Activated CD4-positive, alpha-beta memory T cell treated with anti-CD3 and anti-CD28 coated beads, Interleukin-2, amount 10 ng/mL, durations not matched to agents 7 days and 5 days (primary cell): ENCODE measurements at places on chromosomes 5 and 9. TPM values are rescaled to one million over a fixed set of nuclear protein-coding genes. Genes with fewer than 3 reads are reported as not detected.

GRCh38 chr5:119287547-119288111 lies 68.2 kb upstream of the TNFAIP8 start:
- H3K27me3 ChIP-seq = no peaks in the 10 kb centered on the region
- H3K4me3 ChIP-seq = peak overlapping the region; percentile 68
- H3K36me3 ChIP-seq = peaks cover 62% of the 10 kb centered on the region
- peak; percentile 61 for DNase-seq

DNA sequence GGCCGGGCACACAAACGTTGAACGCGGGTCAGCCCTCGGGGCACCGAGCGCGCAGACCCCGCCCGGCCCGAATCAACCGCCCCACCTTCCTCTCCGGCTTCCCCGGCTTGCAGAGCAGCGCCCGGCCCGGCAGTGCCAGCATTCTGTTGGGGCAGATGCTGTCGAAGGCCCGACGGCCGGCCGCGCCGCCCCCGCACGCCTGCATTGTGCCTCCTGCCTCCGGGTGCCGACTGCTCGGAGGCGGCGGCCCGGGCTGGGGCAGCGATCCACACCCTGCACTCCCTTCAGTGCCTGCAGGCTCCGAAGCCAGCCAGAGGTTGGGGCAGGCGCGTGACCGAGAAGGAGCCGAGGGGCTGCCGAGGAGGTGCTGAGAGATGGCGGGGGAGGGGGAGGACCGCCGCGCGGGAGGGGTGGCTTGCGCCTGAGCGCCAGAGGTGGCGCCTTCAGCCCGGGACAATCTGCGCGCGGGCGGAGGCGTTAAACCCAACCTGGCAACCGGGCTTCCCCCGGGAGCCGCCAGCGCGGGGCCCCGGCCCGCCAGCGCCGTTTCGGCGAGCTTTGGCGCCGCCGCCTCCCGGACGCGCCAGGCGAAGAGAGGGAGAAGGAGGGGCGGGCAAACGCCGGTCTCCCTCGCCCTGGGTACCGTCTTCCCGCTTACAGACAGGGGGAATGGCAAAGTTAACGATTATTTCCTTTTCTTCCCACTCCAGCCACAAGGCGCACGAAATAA lies at the start of gene MCIDAS:
TSS of gene MCIDAS (minus strand) at position 382 of the 730 bp plus-strand sequence. CDS start at position 205, 177 bp downstream.
- H3K4me3 ChIP-seq = peak within 1 kb of the TSS; percentile 56
- H3K4me1 ChIP-seq = peaks cover 48% of the 10 kb centered on the region
- peak within 1 kb of the TSS; percentile 26 for H3K27ac ChIP-seq
- peak; percentile 55 for DNase-seq

DNA sequence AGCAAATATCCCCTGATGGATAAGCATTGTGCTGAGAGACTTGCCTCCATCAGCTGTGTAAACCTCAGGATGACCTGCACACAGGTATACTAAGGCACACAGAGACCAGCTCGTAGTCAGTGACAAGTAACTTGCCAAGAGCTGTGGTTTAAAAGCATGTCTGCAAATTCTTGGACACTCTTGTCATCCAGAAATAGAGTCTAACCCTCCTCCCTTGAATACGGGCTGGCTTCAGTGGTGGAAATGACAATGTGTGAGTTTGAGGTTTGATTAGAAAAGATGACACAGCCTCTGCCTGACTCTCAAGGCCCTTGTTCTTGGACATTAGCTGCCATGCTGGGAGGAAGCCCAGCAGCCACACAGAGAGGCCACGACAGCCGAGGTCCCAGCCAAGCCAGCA lies 114.4 kb downstream of the GADD45G start:
- no peak for DNase-seq
- H3K27me3 ChIP-seq = no peaks in the 10 kb centered on the region
- H3K4me3 ChIP-seq = no peak overlapping the region
- H3K36me3 ChIP-seq = peaks cover 31% of the 10 kb centered on the region

DNA sequence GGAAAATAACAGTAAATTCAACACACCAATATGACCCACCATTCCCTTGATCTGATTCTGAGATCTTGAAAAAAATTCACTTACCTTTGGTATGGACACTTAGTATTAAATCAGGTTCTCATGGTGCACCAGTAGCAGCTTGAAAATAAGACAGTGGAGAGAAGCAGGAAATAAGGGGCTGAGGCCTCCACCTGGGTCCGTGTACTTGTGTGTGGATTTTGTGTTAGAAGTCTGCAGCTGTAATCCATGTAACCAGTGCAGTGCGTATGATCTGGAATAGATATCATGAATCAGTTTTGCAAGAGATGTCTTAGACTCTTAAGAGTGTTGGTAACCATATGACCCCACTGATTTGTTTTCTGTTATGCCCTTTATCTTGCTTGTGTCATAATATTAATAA lies 107.1 kb downstream of the FBXL7 start:
- no peaks in the 10 kb centered on the region for H3K4me1 ChIP-seq
- no peaks in the 10 kb centered on the region for H3K27me3 ChIP-seq
- H3K27ac ChIP-seq = no peak overlapping the region
- no peaks in the 10 kb centered on the region for H3K36me3 ChIP-seq
- no peak overlapping the region for H3K4me3 ChIP-seq
- DNase-seq = no peak

DNA sequence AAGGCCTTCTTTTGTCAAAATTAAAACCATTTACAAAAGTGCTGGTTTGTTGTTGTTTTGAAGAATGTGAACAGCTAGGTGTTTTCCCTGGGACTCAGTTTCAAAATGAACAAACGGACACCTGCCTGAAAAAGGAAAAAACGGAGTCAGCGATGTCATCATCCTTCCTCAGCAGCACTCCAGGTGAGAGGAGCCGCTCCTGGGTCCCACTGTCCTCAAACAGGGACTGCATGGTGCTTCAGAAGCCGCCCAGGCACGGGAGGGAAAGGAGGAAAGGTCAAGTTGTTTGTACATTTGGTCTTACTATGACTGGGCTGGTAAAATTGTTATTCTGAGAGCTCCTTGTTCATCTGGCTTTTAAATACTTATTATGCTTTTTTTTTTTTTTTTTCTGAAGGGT lies 69.0 kb upstream of the ZSWIM6 start:
- DNase-seq = no peak
- no peaks in the 10 kb centered on the region for H3K4me1 ChIP-seq
- H3K36me3 ChIP-seq = no peaks in the 10 kb centered on the region
- H3K27me3 ChIP-seq = peaks cover 11% of the 10 kb centered on the region
- H3K4me3 ChIP-seq = no peak overlapping the region
- H3K27ac ChIP-seq = no peak overlapping the region

DNA sequence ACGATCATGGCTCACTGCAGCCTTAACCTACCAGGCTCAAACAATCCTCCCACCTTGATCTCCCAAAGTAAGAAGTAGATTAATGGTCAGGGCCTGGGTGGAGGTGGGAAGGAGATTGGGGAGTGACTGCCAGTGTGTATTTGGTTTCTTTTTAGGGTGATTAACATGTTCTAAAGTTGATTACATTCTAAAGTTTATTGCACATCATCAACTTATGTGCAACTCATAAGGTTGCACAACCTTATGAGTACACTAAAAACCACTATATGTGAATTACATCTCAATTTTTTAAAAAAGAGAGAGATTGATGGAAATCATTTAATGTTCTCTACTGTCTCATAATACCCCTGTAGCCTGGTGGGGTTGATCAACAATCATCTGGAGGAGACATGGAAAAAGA lies 218.1 kb downstream of the AOPEP start:
- H3K36me3 ChIP-seq = no peaks in the 10 kb centered on the region
- peaks cover 7% of the 10 kb centered on the region for H3K4me1 ChIP-seq
- DNase-seq = no peak
- H3K4me3 ChIP-seq = no peak overlapping the region
- peaks cover under 1% of the 10 kb centered on the region for H3K27me3 ChIP-seq
- no peak overlapping the region for H3K27ac ChIP-seq

DNA sequence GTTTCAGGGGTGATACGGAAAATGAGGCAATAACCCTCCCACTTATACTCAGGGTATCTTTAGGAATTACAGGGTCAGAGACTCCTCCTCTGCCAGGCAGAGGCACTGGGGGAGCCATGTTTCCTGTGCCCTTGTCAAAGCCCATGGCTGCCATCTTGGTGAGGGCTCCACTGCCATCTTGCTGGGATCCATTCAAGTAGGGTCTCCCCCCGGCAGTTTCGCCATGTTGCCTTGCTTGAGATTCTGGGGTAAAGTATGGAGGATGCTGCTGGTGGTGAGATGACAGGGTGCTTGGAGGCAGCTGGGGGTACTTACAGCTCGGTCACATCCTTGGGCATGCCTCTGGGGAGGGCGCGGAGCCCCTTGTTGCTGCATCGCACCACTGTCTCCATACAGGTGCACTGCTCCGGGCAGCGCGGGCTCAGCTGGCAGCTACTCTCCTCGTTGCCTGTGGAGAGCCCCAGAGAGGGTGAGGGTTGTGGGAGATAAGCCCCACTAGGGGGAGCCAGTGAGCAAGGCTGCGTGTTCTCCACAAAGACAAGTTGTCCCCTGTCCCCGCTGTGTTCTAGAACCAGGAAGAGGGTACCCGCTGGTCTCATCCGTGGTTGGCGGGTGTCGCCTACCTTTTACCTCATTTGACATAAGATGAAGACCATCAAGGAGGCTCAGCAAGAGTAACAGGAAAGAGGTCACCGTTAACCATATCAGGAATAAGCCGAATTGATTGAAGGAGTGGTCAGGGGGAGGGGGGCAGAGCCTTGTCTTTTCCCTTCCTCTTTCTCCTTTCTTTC lies 169.0 kb upstream of the PANK3 start:
- DNase-seq = peak; percentile 39
- H3K27ac ChIP-seq = no peak overlapping the region
- H3K4me1 ChIP-seq = peaks cover 2% of the 10 kb centered on the region

DNA sequence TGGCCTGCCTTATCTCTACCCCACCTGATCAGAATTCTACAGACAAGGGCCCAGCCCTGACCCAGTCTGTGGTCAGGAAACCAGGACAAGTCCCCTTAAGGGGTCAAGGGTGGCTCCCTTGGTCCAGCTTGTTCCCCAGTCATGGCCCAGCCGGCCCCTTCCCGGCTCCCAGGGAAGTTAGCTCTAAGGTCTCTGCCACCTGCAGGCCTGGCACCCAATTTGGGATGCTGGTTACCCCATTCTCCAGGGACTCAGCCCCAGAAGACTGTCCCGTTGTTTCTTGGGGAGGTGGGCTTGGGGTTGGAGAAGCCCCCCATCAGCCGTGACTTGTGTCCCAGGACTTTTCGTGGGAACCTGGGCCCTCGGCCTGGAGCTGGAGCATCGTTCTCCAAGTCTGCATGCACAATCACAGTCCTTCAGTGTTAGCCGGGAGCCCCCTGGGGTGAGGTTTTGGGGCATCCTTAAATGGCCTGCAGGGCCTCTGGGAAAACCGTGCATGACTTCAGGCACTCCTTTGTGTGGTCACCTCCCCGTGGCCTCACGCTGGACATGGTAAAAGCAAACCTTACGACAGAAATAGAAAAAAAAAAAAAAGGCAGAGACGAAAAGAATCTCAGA lies 150.8 kb upstream of the PHYKPL start:
- no peaks in the 10 kb centered on the region for H3K27me3 ChIP-seq
- no peak for DNase-seq
- no peaks in the 10 kb centered on the region for H3K4me1 ChIP-seq
- no peaks in the 10 kb centered on the region for H3K36me3 ChIP-seq
- H3K4me3 ChIP-seq = no peak overlapping the region

DNA sequence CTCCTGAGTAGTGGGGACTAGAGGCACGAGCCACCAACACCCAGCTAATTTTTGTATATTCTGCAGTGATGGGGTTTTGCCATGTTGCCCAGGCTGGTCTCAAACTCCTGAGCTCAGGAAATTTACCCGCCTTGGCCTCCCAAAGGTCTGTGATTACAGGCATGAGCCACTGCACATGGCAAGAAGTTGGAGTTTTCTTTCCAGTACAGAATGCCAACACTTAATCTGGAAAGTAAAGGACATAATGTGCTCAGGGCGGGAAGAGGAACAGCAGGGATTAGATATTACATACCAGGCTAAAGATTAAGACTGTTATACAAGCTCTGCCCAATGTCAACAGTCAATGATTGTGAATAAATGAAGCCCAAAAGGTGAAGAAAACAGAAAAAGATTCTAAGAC lies 47.2 kb upstream of the AGXT2 start:
- H3K4me1 ChIP-seq = no peaks in the 10 kb centered on the region
- no peak for DNase-seq
- peaks cover 2% of the 10 kb centered on the region for H3K27me3 ChIP-seq
- H3K4me3 ChIP-seq = no peak overlapping the region
- H3K27ac ChIP-seq = no peak overlapping the region
- H3K36me3 ChIP-seq = no peaks in the 10 kb centered on the region

GRCh38 chr9:4339836-4340560 lies 40.1 kb upstream of the GLIS3 start:
- H3K4me1 ChIP-seq = peaks cover 12% of the 10 kb centered on the region
- H3K27ac ChIP-seq = no peak overlapping the region
- H3K36me3 ChIP-seq = no peaks in the 10 kb centered on the region
- no peak overlapping the region for H3K4me3 ChIP-seq
- H3K27me3 ChIP-seq = peaks cover 2% of the 10 kb centered on the region

DNA sequence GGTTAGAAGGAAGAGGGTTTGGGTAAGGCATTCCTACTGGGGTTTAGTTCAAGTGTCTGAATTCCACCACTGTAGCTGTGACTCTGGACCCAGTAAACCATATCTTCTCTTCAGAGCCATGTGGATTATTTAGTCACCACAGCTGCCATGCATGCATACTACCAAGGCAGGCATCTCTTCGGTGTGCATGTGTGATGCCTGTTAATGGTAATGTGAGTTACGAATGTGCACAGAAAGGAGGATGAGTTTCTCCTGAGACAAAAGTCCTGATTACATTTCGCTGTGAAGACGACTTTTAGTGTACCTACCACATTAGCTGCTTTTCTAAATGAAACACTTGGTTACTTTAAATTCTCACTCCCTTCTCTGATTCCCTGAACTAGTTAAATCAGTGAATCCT lies 9.3 kb downstream of the PBX3 start:
- peaks cover 2% of the 10 kb centered on the region for H3K36me3 ChIP-seq
- no peak overlapping the region for H3K27ac ChIP-seq
- DNase-seq = no peak
- H3K27me3 ChIP-seq = no peaks in the 10 kb centered on the region
- H3K4me1 ChIP-seq = peaks cover 6% of the 10 kb centered on the region
- H3K4me3 ChIP-seq = no peak overlapping the region

SAP30L gene
- 46.6 TPM for total RNA-seq

PCDHGB5 gene
- total RNA-seq = not detected

TRIP13 gene
- total RNA-seq = 26.6 TPM

CDC14B gene
- 3.1 TPM for total RNA-seq

IL9 gene
- total RNA-seq = not detected

PKD2L2 gene
- total RNA-seq = 0.30 TPM

INSL4 gene
- total RNA-seq = not detected

PCDHGA5 gene
- total RNA-seq = not detected

PLAC8L1 gene
- not detected for total RNA-seq
